ENCODE measurements at places on chromosomes 12 and 14.
A peak's percentile ranks its signal among the peaks of the same experiment; 100 is the strongest.

DNA sequence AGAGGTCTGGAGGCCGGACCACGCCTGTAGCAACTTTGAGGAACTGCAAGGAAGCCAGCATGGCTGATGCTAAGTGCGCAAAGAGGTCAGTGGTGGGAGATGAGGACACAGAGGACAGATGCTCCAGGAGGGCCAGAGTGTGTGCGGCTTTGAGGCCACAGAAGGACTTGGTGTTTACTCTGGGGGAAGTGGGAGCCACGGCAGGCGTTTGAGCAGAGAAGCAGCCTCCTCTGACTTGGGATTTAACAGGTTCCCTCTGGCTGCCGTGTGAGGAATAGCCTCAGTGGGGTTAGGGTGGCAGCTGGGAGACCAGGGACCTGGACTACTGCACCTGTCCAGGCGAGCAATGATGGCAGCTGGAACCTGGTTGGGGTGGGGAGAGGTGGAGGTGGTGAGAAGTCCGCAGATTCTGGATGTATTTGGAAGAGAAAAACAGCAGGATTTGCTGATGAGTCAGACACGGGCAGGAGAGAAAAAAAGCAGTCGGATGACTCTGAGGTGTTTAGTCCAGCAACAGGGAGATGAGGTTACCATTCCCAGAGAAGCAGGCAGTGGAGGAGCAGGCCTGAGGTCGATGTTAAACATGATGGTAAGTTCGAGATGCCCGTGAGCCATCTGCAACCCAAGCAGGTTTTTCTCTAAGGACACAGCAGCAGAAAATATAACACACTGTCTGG, 143.5 kb downstream of the SCARB1 start:
- H3K27ac ChIP-seq, result no peak overlapping the region
- H3K4me3 ChIP-seq, result no peak overlapping the region
- H3K27me3 ChIP-seq, result no peaks in the 10 kb centered on the region
- peak; percentile 69 for DNase-seq

DNA sequence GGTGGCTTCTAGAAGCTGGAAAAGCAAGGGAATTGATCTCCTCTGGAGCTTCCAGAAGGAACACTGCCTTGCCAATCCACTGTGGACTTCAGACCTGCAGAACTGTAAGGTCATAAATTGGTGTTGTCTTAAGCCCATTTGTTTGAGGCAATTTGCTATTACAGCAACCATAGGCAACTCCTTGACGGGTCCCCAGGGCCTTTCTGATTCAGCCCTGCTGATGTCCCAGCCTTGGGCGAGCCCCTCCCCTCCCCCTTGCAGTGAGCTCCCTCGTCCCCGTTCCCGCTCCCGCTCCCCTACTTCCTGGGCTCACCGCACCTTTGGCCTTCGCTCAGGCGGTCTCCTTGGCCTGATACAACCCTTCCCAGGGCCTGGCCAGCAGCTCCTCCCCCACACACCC, 18.9 kb upstream of the DIO3 start:
- H3K27me3 ChIP-seq, result no peaks in the 10 kb centered on the region
- no peaks in the 10 kb centered on the region for H3K36me3 ChIP-seq
- no peak for DNase-seq
- H3K27ac ChIP-seq, result no peak overlapping the region

DNA sequence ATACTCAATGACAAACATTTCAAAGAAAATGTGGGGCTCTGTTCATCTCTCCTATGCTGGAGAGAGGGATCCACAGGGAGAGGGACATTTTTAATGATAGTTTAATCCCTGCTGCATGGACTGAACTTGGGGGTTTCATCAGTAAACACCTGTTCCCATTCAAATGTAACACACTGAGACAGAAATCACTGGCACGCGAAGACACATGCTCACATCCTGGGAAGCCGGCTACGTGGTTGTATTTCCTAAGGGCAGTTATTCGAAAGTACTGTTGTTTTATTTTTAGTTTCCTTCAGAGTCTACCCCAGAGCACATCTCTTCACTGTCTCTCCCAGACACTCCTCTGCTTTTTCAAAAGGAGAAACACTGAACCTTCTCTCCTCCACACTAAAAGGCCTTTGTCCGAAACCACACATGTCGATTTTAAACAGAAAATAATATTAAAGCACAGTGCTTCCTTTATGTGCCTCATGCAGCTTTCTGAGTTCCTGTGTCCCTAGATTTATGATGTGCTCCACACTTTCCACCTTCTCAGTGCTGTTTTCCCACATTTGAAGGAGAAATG, 52.8 kb downstream of the PTHLH start:
- no peak overlapping the region for H3K4me3 ChIP-seq
- peaks cover 3% of the 10 kb centered on the region for H3K4me1 ChIP-seq
- no peaks in the 10 kb centered on the region for H3K27me3 ChIP-seq
- H3K27ac ChIP-seq, result no peak overlapping the region

DNA sequence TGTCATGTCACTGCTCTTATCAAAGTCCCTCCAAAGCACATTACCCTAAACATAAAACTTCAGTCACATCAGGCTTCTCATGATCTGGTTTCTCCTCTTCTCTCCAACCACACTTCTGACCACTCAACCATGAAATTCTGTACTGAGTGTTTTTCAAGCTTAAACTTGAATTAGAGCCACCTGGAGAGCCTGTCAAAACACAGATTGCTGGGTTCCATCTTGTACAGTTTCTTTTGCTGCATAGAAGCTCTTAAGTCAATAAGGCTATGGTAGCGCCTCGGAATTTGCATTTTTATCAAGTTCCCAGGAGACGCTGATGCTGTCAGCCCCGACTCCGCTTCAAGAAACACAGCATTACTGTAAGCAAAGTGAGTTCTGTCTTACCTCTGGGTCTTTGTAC, 16.4 kb upstream of the SRRM4 start:
- no peak overlapping the region for H3K4me3 ChIP-seq
- H3K36me3 ChIP-seq, result no peaks in the 10 kb centered on the region
- DNase-seq, result no peak
- no peaks in the 10 kb centered on the region for H3K4me1 ChIP-seq
- H3K27ac ChIP-seq, result no peak overlapping the region

- no peak overlapping the region for H3K4me3 ChIP-seq
- H3K4me1 ChIP-seq, result no peaks in the 10 kb centered on the region
- H3K27ac ChIP-seq, result no peak overlapping the region
- peak; percentile 3 for DNase-seq
- no peaks in the 10 kb centered on the region for H3K27me3 ChIP-seq
These were observed 1168.4 kb downstream of the TMEM121 start for GRCh38 chr14:106694638-106695393.

GRCh38 chr14:91501951-91502930, 7.9 kb downstream of the PPP4R3A start:
- peaks cover 5% of the 10 kb centered on the region for H3K4me1 ChIP-seq
- peak; percentile 66 for DNase-seq
- no peaks in the 10 kb centered on the region for H3K27me3 ChIP-seq
- no peak overlapping the region for H3K4me3 ChIP-seq
- H3K27ac ChIP-seq, result no peak overlapping the region

DNA sequence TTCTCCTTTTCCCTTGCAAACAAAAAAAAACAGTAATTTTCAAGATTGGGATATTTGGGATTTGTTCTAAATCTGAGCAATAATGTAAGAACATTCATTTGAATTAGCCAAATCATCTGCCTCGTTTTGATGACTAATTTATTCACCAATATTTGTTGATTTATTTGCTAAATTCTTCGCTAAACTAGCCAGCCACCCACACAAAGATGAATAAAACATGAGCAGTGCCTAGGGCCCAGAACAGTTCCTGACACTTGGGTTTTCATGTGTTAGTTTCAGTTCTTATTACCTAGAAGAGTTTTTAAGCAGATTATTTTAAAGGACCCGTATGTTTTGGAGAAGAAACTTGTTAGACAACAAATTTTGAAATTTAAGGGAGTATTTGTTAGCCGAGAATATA, 1.4 kb downstream of the ETNK1 start:
- no peak overlapping the region for H3K27ac ChIP-seq
- DNase-seq, result peak; percentile 36
- no peaks in the 10 kb centered on the region for H3K36me3 ChIP-seq
- no peaks in the 10 kb centered on the region for H3K27me3 ChIP-seq
- no peaks in the 10 kb centered on the region for H3K4me1 ChIP-seq
- no peak overlapping the region for H3K4me3 ChIP-seq

GRCh38 chr12:131826097-131826928, 1.9 kb upstream of the MMP17 start:
- no peak overlapping the region for H3K4me3 ChIP-seq
- no peaks in the 10 kb centered on the region for H3K36me3 ChIP-seq
- no peak for DNase-seq
- H3K27me3 ChIP-seq, result no peaks in the 10 kb centered on the region
- peaks cover 17% of the 10 kb centered on the region for H3K4me1 ChIP-seq
- no peak overlapping the region for H3K27ac ChIP-seq

DNA sequence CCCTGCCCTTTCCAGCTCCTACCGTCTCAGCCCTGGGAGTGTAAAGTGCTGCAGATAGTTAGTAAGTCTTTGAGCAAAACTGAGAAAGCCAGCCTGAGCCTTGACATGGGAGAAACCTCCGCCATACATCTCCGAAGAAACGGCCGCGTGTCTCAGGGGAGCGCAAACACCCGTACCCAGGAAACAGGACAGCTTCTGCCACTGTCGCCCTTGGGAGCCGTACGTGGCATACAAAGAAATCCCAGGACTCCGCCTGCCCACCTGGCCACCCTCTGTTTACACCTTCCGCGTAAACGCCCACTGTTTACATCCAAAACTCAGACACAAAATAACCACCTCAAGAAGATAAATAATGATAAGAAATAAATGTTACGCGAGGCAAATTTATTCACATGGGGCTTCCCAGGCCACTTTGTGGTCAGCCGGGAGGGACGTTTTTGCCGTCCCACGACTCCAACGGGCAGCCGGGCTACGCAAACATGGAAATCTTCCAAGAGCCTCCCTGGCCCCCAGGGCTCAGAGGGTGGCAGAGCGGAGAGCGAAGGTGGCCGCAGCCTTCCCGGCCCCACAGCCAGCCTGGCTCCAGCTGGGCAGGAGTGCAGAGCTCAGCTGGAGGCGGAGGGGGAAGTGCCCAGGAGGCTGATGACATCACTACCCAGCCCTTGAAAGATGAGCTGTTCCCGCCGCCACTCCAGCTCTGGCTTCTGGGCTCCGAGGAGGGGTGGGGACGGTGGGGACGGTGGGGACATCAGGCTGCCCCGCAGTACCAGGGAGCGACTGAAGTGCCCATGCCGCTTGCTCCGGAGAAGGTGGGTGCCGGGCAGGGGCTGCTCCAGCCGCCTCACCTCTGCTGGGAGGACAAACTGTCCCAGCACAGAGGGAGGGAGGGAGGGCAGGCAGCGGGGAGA, at the start of gene BDKRB2:
Gene BDKRB2, plus strand, starts transcription at position 689 of the 908 bp plus-strand sequence. CDS start 32,269 bp downstream, outside the sequence.
- DNase-seq, result peak; percentile 72
- H3K4me1 ChIP-seq, result peaks cover 43% of the 10 kb centered on the region
- no peak within 1 kb of the TSS for H3K27ac ChIP-seq
- peak within 1 kb of the TSS; percentile 74 for H3K4me3 ChIP-seq
- H3K27me3 ChIP-seq, result no peaks in the 10 kb centered on the region

DNA sequence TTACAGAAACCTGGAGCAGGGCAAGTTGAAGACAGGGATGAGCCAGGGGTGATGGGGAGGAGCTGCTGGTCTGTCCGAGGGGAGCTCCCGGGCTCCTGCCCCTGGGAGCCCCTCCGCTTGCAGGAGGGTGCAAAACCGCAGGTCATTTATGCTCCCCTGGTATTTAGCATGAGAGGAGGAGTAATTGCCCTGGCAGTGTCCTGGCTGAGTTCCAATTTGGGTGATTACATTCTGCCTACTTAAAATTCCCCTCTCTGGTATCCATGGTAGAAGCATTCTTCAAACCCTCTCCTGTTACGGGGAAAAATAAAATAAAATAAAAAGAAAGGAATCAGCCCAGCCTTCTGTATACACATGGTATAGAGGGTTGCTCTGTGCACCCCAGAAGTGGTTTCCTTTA, 61.7 kb upstream of the VRK1 start:
- H3K4me3 ChIP-seq, result no peak overlapping the region
- H3K36me3 ChIP-seq, result no peaks in the 10 kb centered on the region
- H3K4me1 ChIP-seq, result no peaks in the 10 kb centered on the region

GRCh38 chr12:65170209-65170881, 962 bp downstream of the LEMD3 start:
- peak; percentile 53 for DNase-seq
- H3K4me1 ChIP-seq, result peaks cover 5% of the 10 kb centered on the region
- H3K4me3 ChIP-seq, result peak overlapping the region; percentile 98
- H3K27ac ChIP-seq, result peak overlapping the region; percentile 84
- peaks cover 2% of the 10 kb centered on the region for H3K36me3 ChIP-seq

- H3K27me3 ChIP-seq, result no peaks in the 10 kb centered on the region
- H3K4me3 ChIP-seq, result no peak overlapping the region
- H3K4me1 ChIP-seq, result no peaks in the 10 kb centered on the region
- no peaks in the 10 kb centered on the region for H3K36me3 ChIP-seq
These were observed 250.0 kb downstream of the GLT1D1 start for GRCh38 chr12:129103231-129103630.

GRCh38 chr12:14460212-14460841, 94.8 kb downstream of the ATF7IP start:
- no peaks in the 10 kb centered on the region for H3K4me1 ChIP-seq
- H3K4me3 ChIP-seq, result no peak overlapping the region
- H3K36me3 ChIP-seq, result peaks cover 21% of the 10 kb centered on the region
- H3K27ac ChIP-seq, result no peak overlapping the region

DNA sequence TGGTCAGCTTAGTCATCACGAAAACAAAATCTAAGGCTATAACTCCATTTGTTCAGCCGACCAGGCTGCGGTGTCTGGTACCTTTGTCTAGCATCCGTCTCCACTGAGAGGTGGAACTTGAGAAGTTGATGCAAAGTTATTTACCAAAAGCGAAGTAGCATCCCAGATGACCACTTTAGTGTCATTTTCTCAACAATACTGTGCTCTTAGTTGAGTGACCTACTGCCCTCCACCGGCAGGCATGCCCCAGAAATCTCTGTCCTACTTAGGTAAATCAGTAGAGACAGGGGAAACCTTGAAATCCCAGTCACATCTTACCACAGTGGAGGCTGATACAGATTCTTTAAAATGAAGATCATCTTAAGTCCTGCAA, 1.3 kb upstream of the ST8SIA1 start:
- peaks cover 11% of the 10 kb centered on the region for H3K4me1 ChIP-seq
- H3K4me3 ChIP-seq, result no peak overlapping the region
- DNase-seq, result no peak

- H3K4me3 ChIP-seq, result peak within 1 kb of the TSS; percentile 39
- H3K27ac ChIP-seq, result no peak within 1 kb of the TSS
- no peaks in the 10 kb centered on the region for H3K27me3 ChIP-seq
- no peak for DNase-seq
- H3K4me1 ChIP-seq, result no peaks in the 10 kb centered on the region
- H3K36me3 ChIP-seq, result no peaks in the 10 kb centered on the region
These were observed at the start of gene ANHX for GRCh38 chr12:133235401-133236112. Gene ANHX (minus strand): TSS chr12:133235877. CDS start chr12:133234356, 1,521 bp downstream.

Data from trophoblast cell (in vitro differentiated cells and primary cell).